Left renal pelvis (tissue), 4 donors: ENCODE measurements at places on chromosomes 3 and 15.

GRCh38 chr3:64187065-64187959, 38.0 kb downstream of the PRICKLE2 start:
- DNase-seq = peak; percentile 69

- DNase-seq = no peak
These were observed 13.4 kb upstream of the PDE8A start for GRCh38 chr15:84968301-84968700.

- DNase-seq = no peak
These were observed 208.9 kb upstream of the LRRFIP2 start for GRCh38 chr3:37383323-37383722.

DNA sequence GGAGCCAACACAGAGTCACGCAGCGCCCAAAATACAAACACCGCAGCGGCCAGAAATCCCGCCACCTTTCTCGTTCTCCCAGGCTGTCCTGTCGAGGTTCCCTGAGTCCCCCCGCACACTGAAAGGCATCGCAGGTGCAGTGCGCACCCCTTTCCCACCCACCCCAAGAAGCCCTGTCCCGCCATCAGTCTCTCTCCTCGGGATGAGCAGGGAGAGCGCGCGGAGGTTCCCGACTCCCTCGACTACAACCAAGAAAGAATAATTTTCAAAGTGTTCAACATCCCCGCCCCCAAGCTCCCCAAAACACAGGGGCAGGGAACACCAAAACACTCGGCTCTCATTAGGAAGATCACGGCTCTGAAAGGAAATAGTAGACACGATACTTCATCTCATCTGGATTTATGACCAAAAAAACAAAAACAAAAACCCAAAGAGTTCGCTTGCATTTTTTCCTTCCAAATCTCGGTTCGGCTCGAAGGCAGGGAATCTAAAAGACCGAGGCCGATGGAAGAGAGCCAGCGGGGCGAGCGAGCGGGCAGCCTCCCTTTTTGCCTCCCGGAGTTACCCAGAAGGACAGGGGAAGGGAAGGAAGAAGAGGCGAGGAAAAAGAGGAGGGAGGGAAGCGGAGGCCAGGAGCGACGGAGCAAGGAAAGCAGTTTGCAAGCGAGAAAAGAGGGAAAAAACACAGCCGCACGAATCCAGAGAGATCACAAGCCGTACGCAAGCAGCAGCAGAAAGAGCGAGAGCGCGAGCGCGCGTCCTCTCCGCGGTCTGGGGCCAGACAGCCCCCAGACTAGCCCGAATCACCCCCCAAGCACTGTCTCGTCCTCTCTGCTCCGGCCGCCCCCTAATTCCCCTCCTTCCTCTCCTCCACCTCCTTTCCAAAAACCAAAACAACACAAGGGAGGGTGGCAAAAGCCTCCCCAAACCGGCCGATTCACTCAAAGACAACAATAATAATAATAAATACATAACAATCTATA, 808 bp downstream of the BCL6 start:
- no peak for DNase-seq

DNA sequence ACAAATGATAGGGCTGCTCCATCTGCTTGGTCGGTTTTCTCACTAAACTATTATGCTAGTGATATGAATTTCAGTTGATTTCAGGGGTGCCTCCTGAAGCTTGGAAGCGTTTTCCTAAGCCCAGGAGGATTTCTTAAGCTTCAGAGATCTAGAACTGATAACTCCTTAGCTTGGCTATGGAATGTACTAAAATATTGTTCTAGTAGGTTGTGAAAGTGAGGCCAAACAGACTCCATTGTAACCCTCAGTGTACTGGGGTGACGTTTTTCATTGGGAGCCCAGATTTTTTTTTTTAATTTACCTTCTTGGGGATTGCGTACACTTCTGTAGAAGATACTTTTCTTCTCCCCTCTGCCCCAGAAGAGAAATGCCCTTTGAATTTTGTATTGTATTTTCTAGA, 17.0 kb upstream of the ST3GAL6 start:
- no peak for DNase-seq

DNA sequence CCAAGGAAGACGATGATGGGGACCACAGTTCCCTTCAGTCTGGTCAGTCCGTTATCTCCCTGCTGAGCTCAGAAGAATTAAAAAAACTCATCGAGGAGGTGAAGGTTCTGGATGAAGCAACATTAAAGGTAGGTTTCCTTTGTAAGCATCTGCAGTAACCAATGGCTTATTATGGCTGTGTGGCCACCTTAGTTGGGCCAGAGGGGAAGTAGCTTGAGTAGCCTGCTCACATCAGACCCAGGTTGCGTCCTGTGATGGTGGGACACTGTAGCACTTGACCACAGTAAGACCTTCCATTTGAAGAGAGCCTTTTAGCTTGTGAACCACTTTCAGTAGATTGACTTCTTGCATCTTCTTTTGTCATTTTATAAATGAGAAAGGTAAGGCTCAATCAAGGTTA, 22.6 kb downstream of the STARD5 start:
- DNase-seq = no peak

GRCh38 chr3:81468391-81468790, 293.1 kb downstream of the GBE1 start:
- no peak for DNase-seq

- no peak for DNase-seq
These were observed 138.0 kb upstream of the MEF2A start for GRCh38 chr15:99427668-99428361.
